ENCODE measurements at places on chromosomes 4 and X. TPM values are rescaled to one million over a fixed set of nuclear protein-coding genes. Genes with fewer than 3 reads are reported as not detected.

Gene MBNL3
- 2.8 TPM for total RNA-seq

Gene TEX11
- total RNA-seq, result not detected

Gene FAM9B
- not detected for total RNA-seq

Gene STX18
- total RNA-seq, result 29.2 TPM

Gene EDA
- 2.0 TPM for total RNA-seq

Gene HTN3
- not detected for total RNA-seq

Gene MXRA5
- 1.9 TPM for total RNA-seq

Gene RAB33A
- total RNA-seq, result 28.3 TPM

Gene PAGE4
- not detected for total RNA-seq

Gene PABPC4L
- 0.25 TPM for total RNA-seq

Gene FREM3
- 2.3 TPM for total RNA-seq

Gene CT45A10
- total RNA-seq, result not detected

Gene TASL
- total RNA-seq, result 0.45 TPM

Gene IL21
- total RNA-seq, result not detected

Gene STK32B
- 4.6 TPM for total RNA-seq
